Right ventricle myocardium superior (tissue), 1 donor: ENCODE measurements at places on chromosomes 12 and 14.

GRCh38 chr12:68565391-68565903 lies 45.3 kb upstream of the RAP1B start:
- DNase-seq: no peak

DNA sequence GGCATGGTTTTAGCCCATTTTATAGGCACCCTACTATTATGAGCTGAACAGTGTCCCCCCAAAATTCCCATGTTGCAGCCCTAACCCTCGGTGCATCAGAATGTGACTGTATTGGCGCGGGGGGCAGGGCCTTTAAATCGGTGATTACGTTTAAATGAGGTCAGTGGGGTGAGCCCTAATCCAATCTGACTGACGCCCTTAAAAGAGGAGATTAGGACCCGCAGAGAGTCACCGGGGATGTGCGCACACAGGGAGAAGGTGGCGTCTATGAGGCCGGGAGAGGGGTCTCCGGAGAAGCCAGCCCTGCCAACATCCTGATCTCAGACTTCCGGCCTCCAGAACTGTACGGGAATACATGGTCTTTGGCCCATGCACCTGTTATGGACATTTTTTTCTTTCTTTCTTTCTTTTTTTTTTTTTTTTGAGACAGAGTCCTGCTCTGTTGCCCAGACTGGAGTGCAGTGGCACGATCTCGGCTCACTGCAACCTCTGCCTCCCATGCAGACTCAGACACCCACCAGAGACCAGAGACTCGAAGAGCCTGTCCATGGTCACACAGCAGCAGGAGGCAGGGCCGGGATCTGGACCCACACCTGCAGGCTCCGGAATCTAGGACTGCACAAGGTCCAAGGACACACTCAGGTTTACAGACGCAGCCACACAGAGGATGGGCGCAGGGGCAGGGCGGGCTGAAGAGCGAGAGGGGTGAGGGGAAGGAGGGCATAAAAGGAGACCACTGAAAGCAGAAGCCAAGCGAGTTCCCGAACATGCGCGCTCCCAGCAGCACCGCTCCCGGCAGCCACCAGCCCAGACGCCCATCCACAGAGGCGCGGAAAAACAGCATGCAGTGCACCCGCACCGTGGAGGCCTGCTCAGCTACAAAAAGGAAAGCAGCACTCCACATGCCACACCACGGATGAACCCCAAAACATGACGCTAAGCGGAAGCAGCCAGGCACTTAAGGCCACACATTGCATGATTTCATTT lies 19.0 kb downstream of the SCARB1 start:
- DNase-seq: no peak

DNA sequence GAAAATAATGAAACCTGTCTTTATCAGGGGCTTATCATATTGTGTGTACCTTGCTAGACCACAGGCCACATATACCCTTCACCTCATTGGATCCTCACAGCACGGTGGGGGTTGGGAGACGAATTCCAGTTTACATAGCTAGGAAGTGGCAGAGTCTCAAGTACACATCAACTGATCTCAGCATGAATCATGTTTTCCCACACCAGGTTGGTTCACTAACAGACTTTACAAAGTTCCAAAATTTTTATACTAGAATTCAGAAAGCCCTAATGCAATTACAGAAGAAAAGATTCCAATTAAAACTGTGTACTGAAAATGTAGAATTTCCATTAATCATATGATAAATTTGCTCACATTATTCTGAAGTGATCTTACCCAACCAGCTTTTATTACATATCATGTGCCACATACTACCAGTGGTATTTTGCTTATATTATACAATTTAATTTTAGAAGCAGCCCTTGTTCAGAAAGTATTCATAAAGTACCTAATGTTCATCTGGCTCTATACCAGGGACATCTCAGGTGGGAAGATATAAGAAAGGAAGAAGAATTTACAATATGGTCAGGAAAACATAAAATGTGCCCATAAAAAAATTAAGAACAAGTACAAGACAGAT lies 196.2 kb downstream of the ITPR2 start:
- DNase-seq: no peak

DNA sequence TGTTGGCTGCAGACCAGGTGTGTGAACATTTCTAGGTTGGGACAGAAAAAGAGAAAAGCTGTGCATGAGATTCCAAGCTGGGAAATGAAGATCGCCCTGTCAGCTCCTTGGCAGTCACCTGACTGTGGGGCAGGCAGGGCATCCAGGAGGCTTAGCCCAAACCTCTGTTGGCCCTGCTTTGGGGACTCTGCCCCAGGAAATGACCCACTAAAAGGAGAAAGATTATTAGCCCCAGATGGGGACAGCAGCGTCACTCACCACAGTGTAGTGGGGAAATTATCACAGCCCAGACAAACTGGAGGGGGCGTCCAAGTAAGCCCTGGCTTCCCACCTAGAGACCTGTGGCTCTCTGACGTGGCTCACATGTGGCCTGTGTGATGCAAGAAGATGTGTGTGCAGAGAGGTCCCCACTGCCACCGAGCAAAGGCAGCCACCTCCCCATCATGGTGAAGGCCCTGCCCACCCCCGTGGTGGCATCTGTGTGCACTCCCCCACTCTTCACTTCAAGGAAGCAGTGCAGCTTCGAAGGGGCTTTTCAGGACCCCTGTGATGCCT lies 39.1 kb downstream of the DIO3 start:
- no peak for DNase-seq

GRCh38 chr12:68481181-68481941 lies 129.3 kb upstream of the RAP1B start:
- DNase-seq: no peak

DNA sequence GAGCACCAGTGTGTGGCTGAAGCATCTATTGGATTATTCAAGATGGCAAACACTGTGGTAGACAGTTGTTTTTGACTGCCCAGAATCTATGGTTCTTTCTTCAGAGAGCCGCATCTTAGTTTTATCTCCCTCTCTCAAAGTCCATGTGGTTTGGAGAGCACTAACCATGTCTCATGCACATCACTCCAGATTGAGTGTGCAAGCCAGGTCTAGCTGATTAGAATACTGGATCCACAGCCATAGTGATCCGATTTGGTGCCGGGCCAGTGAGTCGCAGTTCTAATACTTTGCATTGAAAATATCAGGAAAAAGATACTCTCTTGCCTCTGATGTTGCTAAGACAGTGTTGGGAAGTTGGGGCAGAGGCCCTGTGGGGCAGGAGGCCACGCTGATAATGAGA lies 4.6 kb upstream of the SBNO1 start:
- DNase-seq: no peak

- DNase-seq: no peak
These were observed 142.5 kb upstream of the OVCH1 start for GRCh38 chr12:29639893-29640495.
